ENCODE measurements at places on chromosomes 5 and 9.

GRCh38 chr9:136079916-136080246 is 15.2 kb downstream of the NACC2 start:
- no peak for DNase-seq

DNA sequence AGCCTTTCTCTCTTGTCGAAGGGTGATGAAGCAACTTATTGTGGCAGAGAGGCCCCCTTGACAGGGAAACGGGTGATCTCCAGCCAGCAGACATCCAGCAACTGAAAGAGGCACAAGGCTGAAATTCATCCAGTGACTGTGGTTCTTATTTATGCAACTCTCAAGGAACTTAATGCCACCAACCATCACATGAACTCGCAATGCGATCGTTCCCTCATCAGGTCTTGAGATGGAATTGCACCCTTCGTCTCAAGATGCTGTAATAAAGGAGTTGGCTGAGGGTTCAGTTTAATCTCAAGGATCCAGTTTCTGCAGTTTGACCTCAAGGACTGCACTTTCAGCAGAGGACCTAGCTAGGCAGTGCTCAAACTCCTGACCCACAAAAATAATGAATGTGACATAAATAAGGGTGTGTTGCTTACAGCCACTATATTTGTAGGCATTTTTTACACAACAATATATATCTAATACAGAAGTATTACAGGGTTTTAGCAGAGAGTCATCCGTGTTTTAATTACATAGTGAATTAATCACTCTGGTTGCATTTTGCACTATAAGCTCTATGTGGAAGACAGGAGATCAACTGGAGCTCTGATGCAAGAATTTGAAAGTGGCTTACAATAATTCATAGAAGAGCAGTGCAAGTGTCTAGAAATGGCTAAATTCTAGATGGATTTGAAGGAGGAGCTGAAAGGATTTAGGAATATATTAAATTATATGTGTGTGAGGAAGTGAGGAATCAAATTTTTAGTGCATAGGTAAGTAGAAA is 957.8 kb upstream of the CTNND2 start:
- DNase-seq, result no peak

DNA sequence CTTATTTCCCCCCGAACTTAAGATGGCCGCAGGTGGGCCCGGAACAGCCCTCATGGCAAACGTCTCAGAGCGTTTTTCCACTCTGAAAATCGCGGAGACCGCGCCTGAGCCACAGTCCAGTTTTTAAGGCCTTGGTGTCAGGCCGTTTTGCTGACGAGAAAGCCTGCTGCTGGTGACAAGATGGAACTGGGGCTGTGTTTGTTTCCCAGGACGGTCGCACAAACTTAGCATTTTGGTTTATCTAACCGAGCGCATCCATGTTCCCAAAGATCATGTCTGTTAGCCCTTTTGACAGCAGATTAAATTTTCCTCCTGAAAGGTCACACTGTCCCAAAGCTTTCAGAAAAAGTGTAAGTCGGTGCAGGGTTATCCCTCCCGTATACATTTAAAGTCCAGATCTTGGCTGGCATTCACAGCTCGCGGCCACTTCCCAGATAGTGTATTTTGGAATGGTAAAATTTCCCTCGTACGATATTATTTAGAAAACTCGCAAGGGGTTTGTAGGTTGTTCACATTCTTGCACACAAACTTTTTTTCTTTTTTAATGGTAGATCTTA is 812 bp downstream of the SREK1 start:
- no peak for DNase-seq

- no peak for DNase-seq
Observed at GRCh38 chr9:73736270-73736669, 584.6 kb downstream of the ANXA1 start.

GRCh38 chr5:93141969-93142368 is 439.1 kb downstream of the NR2F1-AS1 start:
- DNase-seq, result no peak

DNA sequence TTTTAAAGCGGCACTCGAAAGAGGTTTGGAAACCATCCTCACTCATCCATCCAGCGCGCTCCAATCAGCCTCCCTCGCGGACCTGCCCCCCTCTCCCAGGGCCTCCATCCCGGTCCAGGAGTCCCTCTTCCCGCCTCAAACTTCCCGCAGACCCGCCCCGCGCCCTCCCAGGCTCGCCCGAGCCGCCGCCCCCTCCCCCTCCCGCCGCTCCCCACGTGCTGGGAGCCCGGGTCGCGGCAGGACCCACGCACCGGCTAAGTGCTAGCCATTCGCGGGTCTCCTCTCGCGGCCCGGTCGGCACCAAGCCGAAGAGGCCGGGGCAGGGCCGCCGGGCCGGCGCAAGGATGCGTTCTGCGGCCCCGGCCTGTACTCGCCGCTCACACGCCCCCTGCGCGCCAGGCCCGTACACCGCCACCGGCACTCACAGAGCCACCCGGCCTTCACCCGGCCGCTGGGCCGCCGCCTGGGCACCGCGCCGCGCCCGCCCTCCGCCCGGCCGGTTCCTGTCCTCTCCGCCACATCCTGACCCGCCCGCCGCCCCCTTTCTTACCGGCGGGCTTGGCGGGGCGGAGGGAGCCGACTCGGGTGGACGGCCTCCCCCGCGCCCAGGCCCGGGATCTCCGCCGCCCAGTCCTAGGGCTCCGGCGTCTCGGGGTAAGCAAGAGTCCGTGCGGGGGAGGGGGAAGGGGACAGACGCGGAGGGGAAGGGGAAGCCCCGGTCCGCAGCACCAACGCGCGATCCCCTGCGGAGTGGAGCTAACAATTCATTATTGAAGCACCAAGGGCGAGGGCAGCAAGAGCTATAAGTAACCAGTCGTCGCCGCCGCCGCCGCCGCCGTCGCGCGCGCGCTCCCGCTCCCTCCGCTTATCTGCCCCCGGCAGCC is 576 bp downstream of the CHD1 start:
- no peak for DNase-seq

Data from CD4-positive, alpha-beta memory T cell (primary cell).